ENCODE measurements at places on chromosomes 3 and 15.
A peak's percentile ranks its signal among the peaks of the same experiment; 100 is the strongest.

- DNase-seq: peak; percentile 72
These were observed 39.1 kb downstream of the KLF13 start for GRCh38 chr15:31365655-31366127.

DNA sequence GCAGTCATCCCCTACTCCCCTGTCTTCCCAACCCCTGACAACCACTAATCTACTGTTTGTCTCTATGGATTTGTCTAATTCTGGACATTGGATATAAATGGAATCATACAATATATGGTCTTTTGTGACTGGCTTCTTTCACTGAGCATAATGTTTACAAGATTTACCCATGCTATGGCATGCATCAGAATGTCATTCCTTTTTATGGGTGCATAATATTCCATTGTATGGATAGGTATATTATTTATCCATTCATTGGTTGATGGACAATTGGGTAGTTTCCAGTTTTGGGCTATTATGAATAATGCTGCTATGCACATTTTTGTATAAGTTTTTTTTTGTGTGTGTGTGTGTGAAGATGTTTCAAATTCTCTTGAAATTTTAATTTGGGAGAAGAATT lies 16.6 kb upstream of the TTBK2 start:
- no peak for DNase-seq

DNA sequence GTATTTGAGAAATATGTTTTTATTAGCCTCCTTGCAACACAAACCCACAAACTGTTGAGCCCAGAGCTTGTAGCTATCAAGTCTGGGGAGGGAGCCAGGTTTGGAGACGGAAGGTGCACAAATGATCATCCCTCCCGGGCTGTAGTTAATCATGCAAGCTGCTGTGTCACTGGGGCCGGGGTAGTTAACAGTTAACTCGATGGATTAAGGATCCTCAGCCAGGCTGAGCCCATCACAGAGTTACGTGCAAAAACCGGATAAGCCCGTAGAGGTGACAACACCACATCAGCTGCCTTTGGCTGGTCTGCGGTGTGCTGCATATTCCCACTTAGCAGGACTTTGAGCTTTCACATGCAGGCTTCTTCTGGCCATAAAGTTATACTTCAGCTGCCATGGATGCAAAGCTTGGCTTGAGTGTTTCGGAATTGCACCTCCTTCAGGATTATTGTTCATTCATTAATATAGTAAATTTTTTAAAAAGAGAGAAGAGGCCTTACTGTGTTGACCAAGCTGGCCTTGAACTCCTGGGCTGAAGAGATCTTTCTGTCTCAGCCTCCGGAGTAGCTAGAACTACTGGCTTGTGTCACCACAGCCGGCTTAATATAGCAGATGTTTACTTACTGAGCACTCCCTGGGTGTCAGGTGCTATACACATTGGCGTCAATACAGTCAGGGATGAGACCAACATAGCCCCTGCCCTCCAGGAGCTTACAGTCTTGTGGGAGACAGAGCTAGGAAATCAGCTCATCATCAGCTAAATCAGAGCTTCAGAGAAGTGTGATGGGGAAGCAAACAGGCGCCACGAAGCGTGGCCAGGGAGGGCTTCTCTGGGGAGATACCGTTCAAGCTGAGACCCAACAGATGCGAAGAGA lies 226.8 kb upstream of the BHLHE40 start:
- DNase-seq: peak; percentile 99

GRCh38 chr15:83339396-83339795 lies 54.9 kb upstream of the BNC1 start:
- DNase-seq: no peak
